ENCODE measurements at places on chromosomes 5 and 9.

GRCh38 chr5:72368271-72368670 is 48.1 kb downstream of the PTCD2 start:
- DNase-seq, result no peak
- no peak overlapping the region for H3K4me3 ChIP-seq
- H3K36me3 ChIP-seq, result no peaks in the 10 kb centered on the region
- no peaks in the 10 kb centered on the region for H3K27me3 ChIP-seq
- peaks cover 4% of the 10 kb centered on the region for H3K4me1 ChIP-seq

DNA sequence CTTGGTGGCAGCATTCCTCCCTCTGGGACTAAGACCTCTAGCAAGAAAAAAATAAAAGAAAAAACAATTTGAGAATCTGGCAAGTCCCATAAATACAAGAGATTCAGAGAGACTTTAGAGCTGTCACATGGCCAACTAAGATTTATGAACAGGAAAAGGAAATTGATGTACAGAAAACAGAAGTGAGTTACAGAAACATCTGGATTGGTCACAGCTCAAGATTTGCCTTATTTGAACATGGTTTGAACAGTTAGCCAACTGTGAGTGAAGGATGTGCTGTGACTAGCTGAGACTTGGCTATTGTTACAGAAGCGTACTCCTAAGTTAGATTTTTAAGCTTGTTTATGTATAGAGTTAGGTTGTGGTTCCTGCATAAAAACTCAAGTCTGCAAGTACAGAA is 340.2 kb downstream of the SLCO4C1 start:
- H3K27ac ChIP-seq, result no peak overlapping the region
- H3K4me1 ChIP-seq, result no peaks in the 10 kb centered on the region
- DNase-seq, result no peak
- H3K4me3 ChIP-seq, result no peak overlapping the region

- no peaks in the 10 kb centered on the region for H3K27me3 ChIP-seq
- H3K36me3 ChIP-seq, result no peaks in the 10 kb centered on the region
- H3K4me1 ChIP-seq, result no peaks in the 10 kb centered on the region
- DNase-seq, result no peak
- no peak overlapping the region for H3K4me3 ChIP-seq
Observed at GRCh38 chr9:20848490-20848889, 164.4 kb downstream of the FOCAD start.

DNA sequence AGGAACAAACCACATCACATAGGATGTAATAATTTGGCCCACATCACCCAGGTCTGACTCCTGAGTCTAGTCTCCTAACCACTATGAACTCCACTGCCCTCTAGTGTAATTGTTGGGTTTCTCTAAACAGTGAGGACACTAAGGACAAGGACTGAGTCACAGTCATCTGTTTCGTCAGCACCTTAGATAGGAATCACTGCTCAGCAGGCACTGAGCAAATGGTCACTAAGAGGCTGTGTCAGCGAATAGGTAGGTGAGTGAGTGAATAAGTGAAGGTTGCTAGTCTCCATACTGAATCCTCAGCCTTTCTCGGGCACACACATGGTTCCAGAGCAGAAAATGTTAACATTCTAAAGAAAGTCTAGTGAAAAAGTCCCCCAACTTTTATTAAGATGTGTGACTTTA is 278.6 kb downstream of the SPOCK1 start:
- no peak overlapping the region for H3K27ac ChIP-seq
- DNase-seq, result peak; percentile 75
- peaks cover 6% of the 10 kb centered on the region for H3K4me1 ChIP-seq
- no peaks in the 10 kb centered on the region for H3K27me3 ChIP-seq
- no peaks in the 10 kb centered on the region for H3K36me3 ChIP-seq
- H3K4me3 ChIP-seq, result no peak overlapping the region

GRCh38 chr9:113927277-113927676 is 51.2 kb downstream of the ZNF618 start:
- DNase-seq, result no peak
- H3K4me3 ChIP-seq, result no peak overlapping the region
- H3K36me3 ChIP-seq, result no peaks in the 10 kb centered on the region

DNA sequence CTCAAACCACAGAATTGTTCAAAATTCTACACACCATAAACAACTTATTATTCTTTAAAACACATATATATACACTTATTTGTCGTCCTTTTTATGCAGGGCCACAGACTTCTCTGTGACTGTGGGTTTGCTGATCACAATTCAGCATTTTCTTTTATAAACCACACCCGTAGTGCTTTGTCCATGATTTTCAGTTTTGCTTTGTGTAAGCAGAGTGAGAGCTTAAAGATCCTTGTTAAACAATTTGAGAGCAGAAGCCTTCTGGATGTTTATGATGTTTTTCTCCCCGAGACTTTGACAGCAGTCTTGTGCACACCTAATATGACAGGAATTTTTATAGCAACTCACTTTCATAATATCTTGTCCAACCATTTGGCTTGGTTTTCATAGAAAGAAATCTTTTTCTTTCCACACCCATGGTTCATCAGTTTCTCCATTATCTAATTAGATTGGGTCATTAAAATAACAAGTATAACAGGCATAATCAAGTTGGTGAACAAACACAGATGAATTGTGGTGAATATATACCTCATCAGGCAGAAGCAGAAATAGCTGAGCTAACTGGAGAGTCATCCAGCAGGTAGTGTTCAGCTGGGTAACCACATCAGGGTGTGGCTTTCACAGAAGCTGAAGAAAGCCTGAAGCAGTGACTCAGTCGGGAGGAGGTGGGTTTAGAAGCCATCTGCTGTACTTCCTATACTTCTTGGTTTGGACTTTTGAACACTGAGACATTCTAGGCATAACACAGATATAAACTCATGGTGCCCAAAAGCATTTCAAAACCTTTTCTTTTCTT is 232.8 kb downstream of the DOCK8 start:
- no peaks in the 10 kb centered on the region for H3K4me1 ChIP-seq
- H3K36me3 ChIP-seq, result no peaks in the 10 kb centered on the region
- no peaks in the 10 kb centered on the region for H3K27me3 ChIP-seq
- no peak overlapping the region for H3K4me3 ChIP-seq
- H3K27ac ChIP-seq, result no peak overlapping the region

GRCh38 chr9:91073049-91073810 is 271.6 kb downstream of the SYK start:
- no peak overlapping the region for H3K4me3 ChIP-seq
- no peaks in the 10 kb centered on the region for H3K27me3 ChIP-seq
- H3K27ac ChIP-seq, result no peak overlapping the region
- H3K36me3 ChIP-seq, result no peaks in the 10 kb centered on the region
- DNase-seq, result no peak

GRCh38 chr9:133996531-133997520 is 4.7 kb upstream of the VAV2 start:
- H3K36me3 ChIP-seq, result no peaks in the 10 kb centered on the region
- no peaks in the 10 kb centered on the region for H3K27me3 ChIP-seq
- peak; percentile 22 for DNase-seq
- H3K27ac ChIP-seq, result no peak overlapping the region
- no peak overlapping the region for H3K4me3 ChIP-seq
- H3K4me1 ChIP-seq, result no peaks in the 10 kb centered on the region

GRCh38 chr5:111255169-111255568 is 31.0 kb downstream of the CAMK4 start:
- H3K27me3 ChIP-seq, result no peaks in the 10 kb centered on the region
- no peaks in the 10 kb centered on the region for H3K36me3 ChIP-seq
- no peak overlapping the region for H3K4me3 ChIP-seq
- H3K4me1 ChIP-seq, result no peaks in the 10 kb centered on the region
- DNase-seq, result no peak
- H3K27ac ChIP-seq, result no peak overlapping the region

DNA sequence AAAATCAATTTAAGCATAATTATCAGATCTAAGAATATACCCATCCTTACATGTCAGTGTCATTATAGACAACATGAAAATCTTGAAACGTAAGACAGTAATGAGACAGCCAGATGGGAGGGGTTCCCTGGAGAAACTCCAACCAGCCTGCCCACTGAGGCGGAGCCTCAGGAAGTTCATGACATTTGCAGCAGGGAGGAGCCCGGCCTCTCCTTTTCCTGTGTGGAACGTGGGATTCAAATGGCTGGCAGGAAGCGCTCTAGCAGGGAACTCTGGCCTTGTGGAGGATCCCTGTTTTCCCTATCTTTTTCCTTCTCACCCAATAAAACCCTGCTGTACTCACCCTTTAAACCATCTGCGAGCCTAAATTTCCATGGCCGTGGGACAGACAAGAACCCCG is 176.6 kb upstream of the KCNN2 start:
- no peak overlapping the region for H3K4me3 ChIP-seq
- no peak overlapping the region for H3K27ac ChIP-seq
- peak; percentile 47 for DNase-seq
- H3K36me3 ChIP-seq, result no peaks in the 10 kb centered on the region
- H3K27me3 ChIP-seq, result no peaks in the 10 kb centered on the region

- H3K27ac ChIP-seq, result no peak overlapping the region
- DNase-seq, result no peak
- peaks cover 17% of the 10 kb centered on the region for H3K4me1 ChIP-seq
- no peaks in the 10 kb centered on the region for H3K27me3 ChIP-seq
Observed at GRCh38 chr5:91121347-91121993, 261.6 kb downstream of the ARRDC3 start.

DNA sequence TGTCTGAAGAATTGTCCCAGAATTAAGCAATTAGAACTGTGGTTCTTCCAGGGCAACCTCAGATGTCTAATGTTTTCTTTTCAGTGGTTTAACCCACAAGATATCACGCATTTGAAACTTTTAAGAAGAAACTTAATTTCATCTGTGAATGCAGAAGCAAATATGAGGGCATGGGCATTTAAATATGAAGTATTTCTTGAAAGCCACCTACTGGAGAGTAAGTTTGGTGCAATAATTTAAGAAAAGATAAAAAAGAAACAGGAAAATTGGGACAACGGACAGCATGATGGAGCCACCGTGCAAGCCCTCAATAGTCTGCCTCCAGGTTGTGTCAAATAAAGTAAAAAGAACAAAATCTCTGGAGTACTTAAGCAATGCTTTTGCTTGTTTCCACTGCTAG is 1.2 kb upstream of the CAPSL start:
- no peak overlapping the region for H3K4me3 ChIP-seq
- no peak for DNase-seq
- H3K4me1 ChIP-seq, result no peaks in the 10 kb centered on the region
- no peaks in the 10 kb centered on the region for H3K27me3 ChIP-seq
- H3K36me3 ChIP-seq, result no peaks in the 10 kb centered on the region

- peak; percentile 93 for DNase-seq
- H3K27me3 ChIP-seq, result no peaks in the 10 kb centered on the region
- H3K36me3 ChIP-seq, result no peaks in the 10 kb centered on the region
- peaks cover 28% of the 10 kb centered on the region for H3K4me1 ChIP-seq
- H3K27ac ChIP-seq, result no peak overlapping the region
- H3K4me3 ChIP-seq, result no peak overlapping the region
Observed at GRCh38 chr9:76374783-76375559, 19.3 kb downstream of the RFK start.

GRCh38 chr5:148730270-148730669 is 75.9 kb upstream of the HTR4 start:
- no peaks in the 10 kb centered on the region for H3K27me3 ChIP-seq
- DNase-seq, result peak; percentile 39
- no peaks in the 10 kb centered on the region for H3K36me3 ChIP-seq
- H3K4me1 ChIP-seq, result peaks cover 8% of the 10 kb centered on the region
- H3K27ac ChIP-seq, result no peak overlapping the region

DNA sequence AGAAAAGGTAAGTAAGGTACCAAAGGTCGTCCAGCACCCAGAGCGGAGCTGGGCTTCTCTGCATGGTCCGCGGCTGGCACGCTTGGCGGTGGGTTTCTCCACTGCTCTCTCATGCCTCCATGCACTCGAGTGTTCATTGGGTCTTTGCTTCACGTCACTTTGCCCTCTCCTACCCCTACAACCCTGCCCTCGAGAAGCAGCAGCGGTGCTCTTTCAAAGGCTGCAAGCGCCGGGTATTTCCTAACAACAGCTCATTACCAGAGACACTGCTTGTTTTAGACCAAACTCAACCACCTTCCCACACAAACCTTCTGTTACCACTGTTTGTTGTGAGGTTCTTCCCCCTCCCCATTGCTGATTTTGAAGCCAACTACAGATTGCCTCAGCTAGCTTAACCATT is 21.5 kb upstream of the ZBTB34 start:
- H3K4me1 ChIP-seq, result peaks cover 14% of the 10 kb centered on the region
- peaks cover 9% of the 10 kb centered on the region for H3K36me3 ChIP-seq
- no peak overlapping the region for H3K4me3 ChIP-seq
- no peaks in the 10 kb centered on the region for H3K27me3 ChIP-seq
- peak overlapping the region; percentile 48 for H3K27ac ChIP-seq
- no peak for DNase-seq

DNA sequence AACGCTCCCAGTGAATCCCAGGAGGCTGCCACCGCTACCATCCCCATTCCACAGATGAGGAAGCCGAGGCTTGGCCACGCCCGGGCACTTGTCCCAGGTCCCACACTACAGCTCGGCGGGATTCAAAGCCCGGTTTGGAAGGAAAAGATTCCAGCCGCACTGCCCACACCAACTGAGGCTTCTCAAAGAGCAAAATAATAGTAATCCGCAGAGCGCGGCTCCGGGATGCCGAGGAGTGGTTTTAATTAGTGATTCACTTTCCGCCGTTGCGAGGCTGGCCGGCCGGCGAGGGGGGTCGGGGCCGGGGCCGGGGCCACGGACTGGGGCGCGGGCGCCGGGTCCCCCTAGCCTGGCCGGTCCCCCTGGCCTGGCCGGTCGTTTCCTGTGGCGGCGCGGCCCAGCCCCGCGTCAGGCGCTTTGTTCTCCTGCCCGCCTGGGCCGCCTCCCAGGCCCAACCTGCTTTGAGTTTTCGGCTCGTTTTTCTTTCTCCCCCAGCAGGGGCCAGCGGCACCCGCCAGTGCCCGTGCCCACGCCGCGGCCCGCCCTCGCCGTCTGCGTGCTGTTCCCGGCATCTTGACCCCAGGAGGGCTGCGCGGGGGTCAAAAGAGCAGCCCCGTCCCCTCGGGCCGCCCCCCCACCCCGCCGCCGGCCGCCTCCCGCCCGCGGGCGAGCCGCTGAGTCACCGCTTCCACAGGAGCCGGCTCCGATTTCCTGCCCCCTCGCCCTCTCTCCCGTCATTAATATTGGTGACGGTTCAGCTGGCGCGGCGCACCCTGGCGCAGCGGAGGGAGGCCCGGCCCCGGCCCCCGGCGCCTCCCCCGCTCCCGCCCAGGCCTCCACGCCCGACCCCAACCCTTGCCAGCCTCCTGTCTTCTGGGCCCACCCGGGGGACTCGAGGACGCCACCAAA is 31.2 kb downstream of the FGF18 start:
- H3K4me1 ChIP-seq, result peaks cover 14% of the 10 kb centered on the region
- H3K27me3 ChIP-seq, result no peaks in the 10 kb centered on the region
- H3K27ac ChIP-seq, result no peak overlapping the region
- peaks cover 12% of the 10 kb centered on the region for H3K36me3 ChIP-seq

GRCh38 chr9:27505744-27506161 is 18.3 kb upstream of the IFNK start:
- H3K4me3 ChIP-seq, result no peak overlapping the region
- no peaks in the 10 kb centered on the region for H3K27me3 ChIP-seq
- no peaks in the 10 kb centered on the region for H3K36me3 ChIP-seq
- DNase-seq, result no peak
- no peaks in the 10 kb centered on the region for H3K4me1 ChIP-seq
- no peak overlapping the region for H3K27ac ChIP-seq

- no peak overlapping the region for H3K4me3 ChIP-seq
- DNase-seq, result no peak
- H3K36me3 ChIP-seq, result no peaks in the 10 kb centered on the region
- no peaks in the 10 kb centered on the region for H3K27me3 ChIP-seq
- no peak overlapping the region for H3K27ac ChIP-seq
Observed at GRCh38 chr9:133078486-133078885, 16.7 kb downstream of the CEL start.

- no peak overlapping the region for H3K4me3 ChIP-seq
- no peaks in the 10 kb centered on the region for H3K36me3 ChIP-seq
- DNase-seq, result no peak
- H3K27me3 ChIP-seq, result no peaks in the 10 kb centered on the region
Observed at GRCh38 chr9:70607926-70608325, 193.5 kb upstream of the KLF9 start.

Data from cardiac muscle cell (in vitro differentiated cells and primary cell).